ENCODE measurements at places on chromosomes 6 and 20. TPM values are rescaled to one million over a fixed set of nuclear protein-coding genes. Genes with fewer than 3 reads are reported as not detected.

Gene COL19A1
- total RNA-seq = 2.6 TPM

Gene LCA5
- 6.1 TPM for total RNA-seq

Gene NKAPL
- 1.7 TPM for total RNA-seq

Gene RNF114
- 53.2 TPM for total RNA-seq

Gene NKX2-2
- not detected for total RNA-seq

Gene BANF2
- not detected for total RNA-seq

Gene ZBTB46
- total RNA-seq = 4.3 TPM

Gene BMP5
- 0.03 TPM for total RNA-seq

Gene FBXO5
- 2.9 TPM for total RNA-seq

Gene DLL1
- 0.78 TPM for total RNA-seq

Gene ESR1
- 1.8 TPM for total RNA-seq

All from smooth muscle cell of the pulmonary artery (primary cell).